ENCODE measurements at places on chromosomes 13 and 19. TPM values are rescaled to one million over a fixed set of nuclear protein-coding genes. Genes with fewer than 3 reads are reported as not detected.

The ZNF761 gene
- total RNA-seq, result 21.8 TPM

The ZNF536 gene
- 11.6 TPM for total RNA-seq

The SLC5A5 gene
- total RNA-seq, result not detected

The GJB2 gene
- not detected for total RNA-seq

The TGFBR3L gene
- total RNA-seq, result not detected

The PGLYRP1 gene
- not detected for total RNA-seq

The DENND1C gene
- 19.2 TPM for total RNA-seq

DNA sequence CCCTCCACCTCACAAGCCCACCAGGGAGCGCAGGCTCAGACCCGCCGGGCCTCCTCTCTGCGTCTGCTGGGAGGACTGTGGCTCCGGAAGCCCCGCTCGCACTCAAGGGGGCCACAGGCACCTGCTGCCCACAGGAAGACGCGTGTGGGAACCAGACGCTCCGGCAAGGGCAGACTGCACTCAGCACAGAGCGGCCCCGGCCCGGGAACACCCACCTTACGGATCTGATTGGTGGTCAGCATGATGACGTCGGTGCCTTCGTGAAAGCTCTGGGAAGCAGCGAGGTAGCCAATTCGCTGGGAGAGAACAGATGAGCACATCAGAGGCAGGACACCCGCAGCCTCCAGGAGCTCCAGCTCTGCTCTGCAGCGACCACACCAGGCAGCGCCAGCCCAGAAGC lies 14.6 kb downstream of the AP3D1 start:
- no peak for DNase-seq

- no peak for DNase-seq
Measured at GRCh38 chr19:44857837-44858236, 11.7 kb downstream of the NECTIN2 start.

DNA sequence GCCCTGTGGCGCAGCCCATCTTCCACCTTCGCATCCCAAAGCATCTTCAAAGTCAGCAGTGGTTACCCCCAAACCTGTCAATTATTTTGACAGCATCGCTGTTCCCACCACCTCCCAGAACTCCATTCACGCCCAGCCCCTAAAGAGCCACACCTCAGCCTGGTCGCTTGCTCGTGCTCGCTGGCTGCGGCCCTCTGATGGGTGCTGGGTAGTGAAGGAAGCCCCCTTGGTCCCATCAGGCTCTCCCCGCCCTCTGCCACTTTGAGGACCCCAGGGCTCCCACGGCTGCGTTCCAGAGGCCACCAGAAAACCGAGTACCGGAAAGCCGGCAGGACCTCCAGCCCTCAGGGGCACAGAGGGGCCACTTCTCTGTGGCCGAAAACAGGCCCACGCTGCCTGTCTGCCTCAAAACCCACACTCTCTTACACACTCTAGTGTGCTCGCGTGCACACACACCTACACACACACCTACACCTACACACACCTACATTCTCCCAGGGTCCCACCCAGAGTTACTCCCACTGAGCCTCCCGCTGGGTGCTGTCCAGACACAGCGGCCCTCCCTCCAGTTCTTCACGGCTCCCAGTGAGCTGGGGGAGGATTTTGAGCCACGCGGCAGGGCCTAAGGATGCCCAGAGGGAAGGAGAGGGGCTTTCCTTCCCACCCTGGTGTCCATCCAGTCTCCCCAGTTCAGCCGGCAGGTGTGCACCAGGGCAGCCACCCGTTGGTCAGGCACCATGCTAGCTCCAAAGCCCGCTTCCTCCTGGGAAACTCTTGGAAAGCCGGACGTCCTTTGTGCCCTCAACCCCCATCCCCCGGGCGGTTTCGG lies 1.9 kb downstream of the VSTM2B start:
- no peak for DNase-seq

GRCh38 chr19:51368366-51369282 lies at the start of gene CLDND2:
Gene CLDND2, minus strand, starts transcription at chr19:51369003. Its CDS starts 426 bp downstream, at chr19:51368577.
- peak; percentile 57 for DNase-seq

DNA sequence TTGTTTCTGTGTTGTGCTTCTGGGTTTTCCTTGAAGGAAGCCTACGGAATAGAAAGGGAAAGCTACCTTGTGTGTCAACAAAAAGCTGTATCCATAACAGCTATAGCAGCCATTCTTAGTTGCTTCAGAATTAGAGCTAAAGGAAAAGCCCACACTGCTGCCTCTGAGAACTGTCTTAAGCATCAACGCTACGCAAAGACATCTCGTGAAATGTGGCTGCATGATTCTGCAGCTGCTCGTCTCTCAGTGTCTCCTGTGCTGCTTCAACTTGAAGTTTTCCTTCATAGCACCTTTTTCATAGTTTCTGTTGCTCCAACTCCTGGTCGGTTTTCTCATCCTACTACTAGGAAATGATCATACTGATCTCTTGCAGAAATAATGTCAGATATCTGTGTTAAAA lies 140.9 kb upstream of the MAB21L1 start:
- DNase-seq, result no peak

DNA sequence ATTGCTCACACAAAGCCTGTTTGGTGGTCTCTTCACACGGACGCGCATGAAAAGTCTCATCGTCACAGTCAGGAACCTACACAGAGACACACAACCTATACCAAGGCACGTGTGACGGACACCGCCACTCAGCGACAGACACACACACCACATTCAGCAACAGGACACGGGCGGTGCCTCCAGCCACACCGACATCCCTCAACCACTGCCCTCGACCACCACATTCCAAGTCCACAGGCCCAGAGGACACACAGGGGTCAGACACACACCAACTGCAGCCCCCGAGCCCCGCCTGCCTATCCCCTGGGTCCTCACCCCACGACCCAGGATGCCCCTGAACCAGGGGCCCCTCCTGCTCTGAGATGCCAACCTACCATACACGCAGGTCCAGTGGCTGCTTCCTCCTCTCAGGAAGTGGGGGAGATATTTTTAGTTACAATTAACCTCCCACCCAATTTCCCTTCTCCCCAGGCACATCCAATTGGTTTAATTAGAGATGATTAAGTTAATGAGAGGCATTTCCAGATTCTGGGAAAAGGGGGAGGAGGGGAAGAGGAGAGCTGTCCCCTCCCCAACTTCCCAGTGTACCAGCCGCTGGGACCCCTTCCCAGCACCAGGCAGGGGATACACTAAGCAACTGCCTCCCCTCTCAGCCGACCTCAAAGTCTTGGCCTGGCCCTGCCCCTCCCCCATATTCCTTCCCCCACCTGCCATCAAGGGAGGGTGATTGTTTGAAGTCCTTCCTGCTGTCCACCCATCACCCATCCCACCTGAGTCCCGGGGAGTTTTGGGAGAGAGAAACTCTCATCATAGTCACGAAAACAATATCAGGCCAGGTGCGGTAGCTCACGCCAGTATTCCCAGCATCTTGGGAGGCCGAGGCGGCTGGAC lies 20.4 kb downstream of the MEIS3 start:
- DNase-seq, result no peak

DNA sequence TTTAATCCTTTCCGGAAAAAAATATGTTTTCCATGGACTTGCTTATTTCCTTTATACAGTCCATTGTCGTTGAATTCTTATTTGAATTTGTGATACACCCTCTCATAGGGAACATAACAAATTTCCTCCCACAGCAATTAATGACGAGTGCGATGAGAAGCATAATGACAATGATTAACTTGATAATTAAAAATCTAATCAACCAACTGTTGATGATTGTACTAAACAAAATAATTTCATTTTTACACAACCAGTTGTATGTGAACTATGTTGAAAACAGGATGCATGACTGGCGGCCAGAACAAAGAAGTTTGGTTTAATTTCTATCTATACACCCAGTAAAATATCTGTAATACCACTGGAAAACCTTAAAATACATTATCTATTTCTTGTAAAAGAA lies 26.1 kb upstream of the CEACAM21 start:
- DNase-seq, result no peak

- no peak for DNase-seq
Measured at GRCh38 chr19:19381007-19381926, 24.2 kb upstream of the GATAD2A start.

- DNase-seq, result no peak
Measured at GRCh38 chr13:39379667-39380655, 223.0 kb downstream of the LHFPL6 start.

DNA sequence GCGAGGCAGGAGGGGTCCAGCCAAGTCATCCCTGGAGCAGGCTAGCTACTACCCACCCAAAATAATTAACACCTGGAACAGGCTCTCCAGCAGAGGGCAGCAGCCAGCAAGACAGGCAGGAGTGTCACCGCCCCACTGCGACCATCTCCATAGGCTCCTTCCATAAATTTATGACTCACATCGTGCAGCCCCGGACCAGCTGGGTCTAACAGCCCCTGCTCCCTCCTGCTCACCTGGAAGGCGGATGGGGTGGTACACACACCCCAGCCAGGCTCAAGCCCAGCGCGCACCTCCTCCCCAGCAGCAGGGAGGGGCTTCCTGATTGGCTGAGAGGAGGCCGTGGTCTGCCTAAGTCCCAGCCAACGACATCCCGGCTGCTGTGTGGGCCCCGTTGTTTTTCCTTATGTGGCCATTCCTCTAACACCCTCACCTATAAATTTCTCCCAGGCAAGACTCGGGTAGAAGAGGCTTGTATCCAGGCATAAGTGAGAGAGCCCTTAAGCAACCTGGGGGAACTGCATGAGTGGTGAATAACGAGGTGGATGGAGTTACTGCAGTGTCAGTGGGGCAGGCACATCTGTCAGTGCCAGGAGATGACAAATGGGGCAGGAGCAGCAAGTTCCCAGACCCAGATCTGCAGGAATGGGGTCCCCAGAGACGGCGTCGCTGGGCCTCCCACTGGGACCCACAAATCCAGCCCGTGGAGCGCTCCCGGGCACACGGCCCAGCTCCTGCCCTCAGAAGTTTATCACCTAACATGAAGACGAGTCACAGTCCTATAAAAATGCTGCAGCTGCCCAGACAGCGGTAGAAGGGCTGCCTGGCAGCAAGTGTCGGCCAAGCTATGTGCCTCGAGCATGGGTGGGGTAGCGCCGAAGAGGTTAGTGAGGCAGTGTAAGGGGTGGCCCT lies 43.1 kb downstream of the CEBPG start:
- DNase-seq, result peak; percentile 84

DNA sequence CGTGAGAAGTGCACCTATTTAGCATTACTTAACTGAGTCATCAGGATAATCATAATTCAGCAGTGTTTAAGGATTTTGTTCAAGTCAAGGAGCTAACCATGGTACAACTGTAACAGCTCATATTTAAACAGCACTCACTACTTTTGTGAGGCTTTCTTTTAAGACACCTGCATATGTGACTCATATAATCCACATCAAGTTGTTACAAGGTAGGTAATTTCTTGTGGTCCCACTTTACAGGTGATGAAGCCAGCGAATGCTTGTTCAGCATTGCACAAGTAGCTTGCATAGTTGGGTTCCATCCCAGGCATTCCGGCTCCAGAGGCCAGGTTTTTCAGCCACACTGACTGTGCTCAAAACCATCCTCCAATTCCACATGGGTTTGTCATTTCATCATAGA lies 569.2 kb downstream of the MYO16 start:
- no peak for DNase-seq

DNA sequence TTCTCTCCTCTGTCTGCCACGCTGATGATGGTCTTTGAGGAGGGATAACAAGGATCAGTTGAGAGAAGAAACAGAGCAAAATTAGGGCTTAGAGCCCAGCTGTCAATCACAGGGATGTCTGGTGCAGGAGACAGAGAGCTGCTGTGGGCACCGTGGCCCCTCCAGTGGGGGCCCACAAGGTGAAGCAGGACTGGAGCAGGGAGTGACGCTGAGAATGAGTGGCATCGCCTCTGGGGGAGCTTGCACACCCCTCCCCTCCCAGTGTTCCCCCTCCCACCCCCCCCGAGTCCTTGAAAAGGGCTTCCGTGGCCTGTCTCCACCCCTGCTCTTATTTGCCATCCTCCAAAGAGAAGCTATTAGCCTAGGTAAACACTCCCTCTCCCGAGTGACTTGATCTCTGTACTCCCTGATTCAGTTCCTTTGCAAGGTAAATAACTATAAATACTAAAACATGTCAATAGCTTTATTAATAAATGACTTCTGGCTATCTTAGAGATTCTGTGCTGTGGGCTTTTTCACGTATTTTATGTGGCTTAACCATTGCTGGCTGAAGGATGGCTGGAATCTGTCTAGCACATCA lies 440.0 kb downstream of the ZNF536 start:
- DNase-seq, result no peak

DNA sequence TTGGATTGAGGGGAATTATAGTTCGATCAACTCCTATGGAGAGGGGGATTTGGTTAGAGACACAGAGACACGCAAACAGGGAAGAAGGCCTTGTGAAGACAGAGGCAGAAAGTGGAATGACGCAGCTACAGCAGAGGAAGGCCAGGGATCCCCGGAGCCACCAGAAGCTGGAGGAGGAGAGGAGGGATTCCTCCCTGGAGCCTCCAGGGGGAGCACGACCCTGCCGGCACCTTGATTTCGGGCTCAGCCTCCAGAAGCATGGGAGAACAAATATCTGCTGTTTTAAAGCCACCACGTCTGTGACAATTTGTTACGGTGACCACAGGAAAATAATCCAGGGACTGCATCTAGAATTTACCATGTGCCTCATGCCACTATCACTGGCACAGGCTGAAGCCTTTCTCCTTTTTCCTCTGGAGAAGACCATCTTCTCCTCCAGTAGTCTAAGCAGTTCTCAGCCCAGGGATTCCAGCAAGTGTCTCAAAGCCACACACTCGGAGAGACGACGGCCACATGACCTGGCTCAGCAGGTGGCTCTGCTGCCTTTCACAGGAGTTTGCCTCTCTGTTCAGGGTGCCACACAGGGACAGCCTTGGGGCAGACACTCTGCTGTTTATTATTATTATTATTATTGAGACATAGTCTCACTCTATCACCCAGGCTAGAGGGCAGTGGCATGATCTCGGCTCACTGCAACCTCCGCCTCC lies 39.9 kb upstream of the CCNE1 start:
- DNase-seq, result peak; percentile 50

DNA sequence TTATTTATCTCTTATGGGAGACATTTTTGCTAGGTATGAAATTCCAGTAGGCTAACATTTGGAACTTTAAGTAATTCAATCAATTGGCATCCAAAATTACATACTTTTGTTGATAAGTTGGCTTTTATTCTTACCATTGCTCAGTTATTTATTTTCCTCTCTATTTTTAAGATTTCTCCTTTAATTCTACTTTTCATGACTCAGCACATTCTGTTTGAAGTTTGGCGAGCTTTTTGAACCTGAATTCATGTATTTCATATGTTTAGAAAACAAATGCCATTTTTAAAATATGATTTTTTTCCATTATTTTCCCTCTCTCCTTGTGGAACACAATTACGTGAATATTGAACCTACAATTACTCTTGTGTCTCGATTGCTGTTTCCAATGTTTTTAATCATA lies 2896.3 kb upstream of the PCDH20 start:
- DNase-seq, result no peak

All from Karpas-422 (cell line).